Cardiac fibroblast (primary cell): ENCODE measurements at places on chromosomes 1 and 21.

DNA sequence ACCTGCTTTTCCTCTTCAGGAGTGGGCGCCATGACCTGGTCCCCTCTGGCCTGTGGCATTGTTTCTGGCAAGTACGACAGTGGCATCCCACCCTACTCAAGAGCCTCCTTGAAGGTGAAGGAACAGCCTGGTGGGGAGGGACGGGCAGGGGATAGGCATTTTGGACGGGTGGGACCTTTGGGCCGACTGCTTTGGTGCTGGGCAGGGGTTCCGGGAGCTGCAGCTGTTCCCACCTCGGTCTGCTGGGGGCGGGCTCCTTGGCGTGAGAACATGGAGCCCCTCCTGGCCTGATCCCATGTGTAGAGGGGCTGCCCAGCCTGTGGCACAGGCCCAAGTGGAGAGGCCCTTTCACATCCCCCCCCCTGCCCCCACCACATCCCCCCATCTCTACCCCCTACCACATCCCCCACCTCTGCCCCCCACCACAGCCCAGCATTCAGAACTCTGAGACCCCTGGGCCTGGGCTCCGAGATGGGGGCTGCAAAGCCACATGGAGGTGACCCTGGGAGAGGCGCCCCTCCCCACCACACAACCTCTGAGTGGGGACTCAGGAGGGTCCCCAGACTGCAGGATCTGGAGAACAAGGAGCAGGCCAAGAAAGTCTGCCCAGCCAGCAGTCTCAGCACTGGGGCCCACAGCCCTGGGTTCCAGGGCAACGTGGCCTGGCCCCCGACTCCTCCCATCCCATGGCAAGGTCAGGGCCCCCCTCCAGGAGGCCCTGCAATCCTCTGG lies 50.0 kb downstream of the KCNAB2 start:
- DNase-seq: no peak

GRCh38 chr1:33429332-33429731 lies 1.6 kb downstream of the PHC2 start:
- DNase-seq: no peak

DNA sequence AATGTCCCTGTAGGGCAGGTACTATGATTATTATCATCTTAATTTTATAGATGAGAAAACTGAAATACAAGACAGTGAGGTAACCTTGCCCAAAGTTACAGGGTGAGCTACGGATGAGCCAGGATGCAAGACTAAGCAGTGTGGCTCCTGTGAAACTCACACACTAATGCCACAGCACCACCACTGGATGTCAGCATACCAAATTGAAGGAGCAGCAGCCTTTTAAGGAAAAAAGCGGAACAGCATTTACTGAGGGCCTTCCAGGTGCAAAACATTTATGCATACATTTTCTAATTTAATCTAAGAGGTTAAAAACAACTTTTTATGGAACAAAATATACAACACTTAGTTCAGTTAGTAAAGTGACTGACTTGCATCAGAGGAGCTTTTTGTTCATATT lies 41.7 kb downstream of the SEC16B start:
- peak; percentile 33 for DNase-seq

DNA sequence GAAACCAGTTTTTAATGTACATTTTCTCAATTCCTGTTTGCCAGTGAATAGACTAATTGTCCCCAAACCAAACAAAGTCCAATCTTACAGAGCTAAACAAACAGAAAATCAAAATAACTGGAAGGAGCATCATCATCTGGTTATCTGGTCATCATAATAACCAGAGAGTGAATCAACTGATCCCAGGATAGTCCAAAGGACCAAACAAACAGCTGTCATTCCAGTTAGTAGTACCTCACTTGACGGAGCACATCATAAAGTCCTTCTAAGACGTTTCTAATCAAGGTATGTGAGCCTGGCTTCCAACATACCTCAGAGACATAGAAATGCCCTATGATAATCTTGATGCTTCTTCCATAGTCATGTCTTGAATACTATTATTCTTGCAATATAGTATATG lies 240.5 kb downstream of the LTN1 start:
- DNase-seq: no peak

GRCh38 chr1:13730751-13731482 lies 30.9 kb downstream of the PRDM2 start:
- DNase-seq: no peak

GRCh38 chr1:66733348-66734017 lies 18.8 kb upstream of the DYNLT5 start:
- DNase-seq: peak; percentile 56

DNA sequence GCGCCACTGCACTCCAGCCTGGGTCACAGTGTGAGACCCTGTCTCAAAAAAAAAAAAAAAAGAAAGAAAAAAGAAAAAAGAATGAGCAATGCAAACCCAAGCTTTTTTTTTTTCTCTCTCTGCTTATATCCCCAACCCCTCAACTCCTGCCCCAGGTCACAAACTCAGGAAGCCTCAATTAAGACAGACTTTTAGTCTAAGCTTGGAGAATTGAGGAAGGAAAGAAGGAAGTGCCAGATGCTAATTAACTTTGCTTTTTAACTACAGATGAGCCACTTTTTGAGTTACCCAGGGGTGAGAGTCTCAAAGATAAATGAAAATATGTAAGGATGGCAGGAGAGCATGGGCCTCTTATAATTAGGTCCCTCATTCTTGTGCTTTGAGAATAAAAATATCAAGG lies 33.3 kb downstream of the PIK3CD start:
- DNase-seq: no peak

- peak; percentile 86 for DNase-seq
Measured at GRCh38 chr1:94947437-94947836, 20.5 kb upstream of the CNN3 start.

GRCh38 chr1:24293392-24294227 lies 25.5 kb upstream of the GRHL3 start:
- no peak for DNase-seq

DNA sequence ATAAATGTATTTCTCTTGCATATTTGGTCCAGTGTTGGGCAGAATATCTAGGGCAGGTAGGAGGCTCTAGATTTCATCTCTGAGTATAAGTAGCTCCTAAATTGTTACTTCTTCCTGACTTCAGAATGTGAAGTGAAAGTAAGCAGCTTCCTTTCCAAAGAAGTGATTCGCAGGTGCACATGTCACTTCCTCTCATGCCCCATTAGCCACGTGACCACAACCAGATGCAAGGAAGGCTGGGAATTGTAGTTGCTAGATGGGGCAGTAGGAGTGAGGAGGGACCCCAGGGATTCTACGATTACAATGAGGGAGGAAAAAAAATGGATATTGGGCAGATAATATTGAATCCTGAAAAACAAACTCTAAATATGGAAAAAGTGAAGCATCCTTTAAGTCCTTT lies 113.2 kb upstream of the CYYR1 start:
- peak; percentile 37 for DNase-seq

DNA sequence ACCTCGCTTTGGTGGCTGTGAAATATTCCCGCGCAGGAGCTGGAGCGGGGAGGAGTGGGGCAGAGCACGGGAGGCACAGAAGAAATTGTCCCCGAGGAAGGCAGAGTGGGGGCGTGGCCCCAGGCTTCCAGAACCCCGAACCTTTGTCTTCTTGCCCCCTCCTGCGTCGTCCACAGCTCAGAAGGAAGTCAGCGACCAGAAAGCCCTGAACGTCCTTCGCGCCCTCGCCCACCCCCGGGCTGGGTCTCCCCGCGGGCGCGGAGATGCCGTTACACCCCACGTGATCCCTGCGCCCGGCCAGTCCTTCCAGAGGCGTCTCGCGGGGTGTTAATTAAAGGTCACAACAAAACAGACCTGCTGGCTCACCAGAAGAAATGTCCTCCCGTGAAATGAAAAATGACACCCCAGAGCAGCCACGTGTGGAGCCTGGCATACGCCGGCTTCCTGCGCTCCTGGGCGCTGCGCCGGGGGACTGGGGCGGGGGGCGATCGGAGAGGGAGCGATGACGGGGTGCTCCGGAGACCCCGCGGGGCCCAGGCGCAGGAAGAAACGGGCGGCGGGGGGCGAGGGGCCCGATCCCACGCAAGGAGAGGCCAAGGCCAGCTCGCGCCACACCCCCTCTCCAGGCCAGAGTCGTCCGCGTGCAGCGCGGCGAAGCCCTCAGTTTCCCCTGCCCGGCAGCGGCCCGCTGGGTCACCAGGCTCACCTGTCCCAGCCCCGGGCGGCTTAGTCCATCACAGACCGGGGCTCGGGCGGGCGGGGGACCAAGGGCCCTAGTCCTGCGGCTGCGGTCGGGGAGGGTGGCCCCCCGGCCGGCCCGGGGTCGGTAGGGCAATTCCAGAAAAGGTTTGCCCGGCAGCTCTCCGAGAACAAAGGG lies 995 bp upstream of the KIF26B start:
- no peak for DNase-seq

- DNase-seq: peak; percentile 86
Measured at GRCh38 chr1:15902882-15903281, 55.4 kb downstream of the SPEN start.

- peak; percentile 24 for DNase-seq
Measured at GRCh38 chr1:62437273-62437940, 558 bp downstream of the USP1 start.

DNA sequence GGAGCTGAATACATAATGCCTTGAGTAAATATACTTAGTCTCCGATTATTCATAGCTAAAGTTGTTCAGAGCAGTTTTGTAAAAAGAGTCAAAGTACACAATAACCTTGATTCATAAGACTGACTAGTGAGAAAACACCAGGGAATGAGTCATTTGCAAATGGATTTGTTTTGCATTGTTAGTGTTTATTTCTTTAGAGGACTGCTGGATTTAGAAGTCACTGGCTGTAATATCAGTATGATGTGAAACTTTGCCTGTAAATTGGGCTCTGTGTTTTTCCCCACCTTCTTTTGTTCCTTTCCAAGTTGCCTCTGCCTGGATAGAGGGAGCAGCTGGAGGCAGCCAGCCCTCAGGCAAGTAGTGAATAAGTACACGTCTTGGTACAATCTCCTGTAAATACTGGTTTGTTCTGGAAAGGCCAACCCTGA lies 474.7 kb downstream of the NUF2 start:
- DNase-seq: no peak

GRCh38 chr1:39434797-39435395 lies 56.5 kb upstream of the BMP8A start:
- DNase-seq: peak; percentile 15

- peak; percentile 81 for DNase-seq
Measured at GRCh38 chr1:162902416-162902815, 41.4 kb upstream of the CCDC190 start.

GRCh38 chr1:5646486-5647149 lies 345.6 kb downstream of the NPHP4 start:
- no peak for DNase-seq

DNA sequence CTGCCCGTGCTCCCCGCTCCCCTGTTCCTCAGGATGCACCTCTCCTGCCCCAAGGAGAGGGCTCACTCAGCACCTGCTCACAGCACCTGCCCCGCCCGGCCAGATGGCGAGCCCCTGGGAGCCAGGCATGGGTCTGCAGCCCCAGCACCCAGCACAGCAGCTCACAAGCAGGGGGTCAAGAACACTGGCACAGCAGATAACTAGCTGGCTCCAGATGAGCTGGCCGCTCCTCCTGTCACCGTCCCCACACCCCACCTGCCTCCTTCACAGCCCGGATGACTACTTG lies 20.9 kb upstream of the EVA1B start:
- DNase-seq: no peak

GRCh38 chr21:16302851-16303282 lies 573.1 kb downstream of the USP25 start:
- DNase-seq: peak; percentile 71

GRCh38 chr1:55490547-55490946 lies 275.4 kb upstream of the USP24 start:
- DNase-seq: peak; percentile 46

GRCh38 chr1:201939148-201939547 lies 7.2 kb downstream of the LMOD1 start:
- no peak for DNase-seq

DNA sequence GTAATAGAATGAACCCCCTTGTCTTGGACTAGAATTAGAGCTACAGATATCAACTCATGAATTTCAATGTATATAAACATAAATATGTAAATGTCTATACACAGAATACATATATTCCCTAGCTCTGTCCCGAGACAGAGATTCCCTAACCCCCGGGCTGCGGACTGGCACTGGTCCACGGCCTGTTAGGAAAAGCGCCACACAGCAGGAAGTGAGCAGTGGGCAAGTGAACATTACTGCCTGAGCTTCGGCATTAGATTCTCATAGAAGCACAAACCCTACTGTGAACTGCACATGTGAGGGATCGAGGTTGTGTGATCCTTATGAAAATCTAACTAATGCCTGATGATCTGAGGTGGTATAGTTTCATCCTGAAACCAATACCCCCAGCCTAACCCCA lies 51.2 kb downstream of the PIK3R3 start:
- no peak for DNase-seq

DNA sequence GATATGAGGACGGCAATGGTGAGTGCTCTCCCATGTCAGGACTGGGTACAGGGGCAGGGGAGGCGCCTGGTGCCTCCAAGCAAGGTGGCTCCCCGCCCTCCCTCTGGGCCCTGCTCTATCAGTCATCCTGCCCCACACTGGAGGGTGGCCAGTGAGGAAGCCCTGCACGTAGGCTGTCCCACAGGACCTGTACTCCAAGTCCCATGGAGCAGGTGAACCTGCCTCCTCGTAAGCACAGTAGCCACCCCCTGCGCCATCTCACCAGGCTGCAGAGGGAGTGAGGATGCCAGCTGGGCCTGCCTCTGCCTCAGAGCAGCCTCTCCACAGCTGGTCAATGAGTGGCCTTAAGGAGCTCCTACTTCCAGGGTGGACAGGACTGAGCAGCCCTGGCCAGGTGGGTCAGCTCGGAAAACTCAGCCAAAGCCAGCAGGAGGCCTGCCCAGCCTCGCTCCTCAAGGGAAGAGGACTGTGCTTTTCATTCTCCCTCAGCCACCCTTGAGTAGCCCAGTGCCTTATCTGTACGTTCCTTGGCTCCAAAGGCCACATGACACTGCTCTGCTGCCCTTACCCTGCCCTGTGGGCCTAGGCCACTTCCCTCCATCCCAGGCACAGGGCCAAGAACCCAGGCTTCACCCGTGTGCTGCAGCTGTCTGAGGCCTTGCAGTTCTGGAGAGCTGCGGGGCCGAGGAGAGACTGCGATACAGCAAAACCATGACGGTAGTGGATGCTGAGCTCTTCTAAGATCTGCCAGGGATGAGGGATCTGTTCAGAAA lies 39.6 kb downstream of the SLC45A1 start:
- DNase-seq: no peak

DNA sequence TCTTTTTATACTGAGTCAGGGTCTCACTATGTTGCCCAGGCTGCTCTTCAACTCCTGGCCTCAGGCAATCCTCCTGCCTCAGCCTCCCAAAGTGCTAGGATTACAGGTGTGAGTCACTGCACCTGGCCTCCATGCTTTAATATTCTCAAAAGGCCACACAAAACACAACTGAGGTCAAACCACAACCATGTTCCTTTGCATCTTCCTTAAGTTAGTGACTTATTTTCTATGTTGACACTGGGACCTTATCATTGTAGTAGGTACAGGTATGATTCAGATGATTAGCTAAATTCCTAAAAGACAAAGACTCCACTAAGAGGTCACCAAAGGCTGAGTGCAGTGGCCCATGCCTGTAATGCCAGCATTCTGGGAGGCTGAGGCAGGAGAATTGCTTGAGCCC lies 131.9 kb upstream of the ATP1B1 start:
- DNase-seq: no peak
